Fibroblast of pulmonary artery (primary cell): ENCODE measurements at places on chromosomes 16 and 17.

GRCh38 chr17:19725486-19725885 lies 9.1 kb upstream of the SLC47A2 start:
- no peak for DNase-seq

- DNase-seq = no peak
Measured at GRCh38 chr17:52947418-52947817, 788.9 kb upstream of the CA10 start.

DNA sequence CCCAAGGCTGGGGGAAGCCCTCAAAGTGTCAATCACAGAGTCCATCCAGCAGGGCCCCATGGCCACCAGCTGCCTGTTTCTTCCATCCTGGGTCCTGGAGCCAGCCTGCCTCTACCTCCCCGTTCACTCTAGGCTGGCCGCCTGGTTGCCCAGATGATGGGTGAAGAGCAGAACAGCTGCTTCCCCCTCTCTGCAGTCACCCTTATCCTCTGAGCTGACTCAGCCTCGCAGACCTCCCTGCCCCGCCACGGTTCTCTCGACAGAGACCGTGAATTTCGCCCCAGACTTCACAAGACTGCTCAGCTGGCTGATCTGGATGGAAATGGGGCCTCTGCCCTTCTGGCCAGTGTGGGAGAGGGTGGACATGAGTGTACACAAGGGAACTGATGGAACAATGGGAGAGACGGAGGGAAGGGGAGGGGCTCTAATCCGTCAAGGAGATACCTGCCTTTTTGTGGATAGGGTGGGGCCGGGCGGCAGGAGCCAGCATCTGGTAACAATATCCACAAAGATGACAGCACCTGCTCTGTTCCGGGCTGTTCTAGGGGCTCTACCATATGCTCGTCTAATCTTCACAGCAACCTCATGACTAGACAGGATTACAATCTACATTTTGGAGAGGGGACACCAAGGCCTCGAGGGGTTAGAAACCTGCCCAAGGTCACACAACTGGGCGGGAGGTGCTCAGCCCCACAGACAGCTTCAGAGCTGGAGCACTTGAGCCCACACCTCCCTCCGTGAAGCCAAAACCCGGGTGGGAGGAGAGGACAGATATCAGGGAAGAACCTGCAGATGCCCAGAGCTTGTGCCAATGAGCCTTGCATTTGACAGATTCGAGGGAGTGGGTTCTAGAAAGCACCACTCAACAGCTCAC lies 136.0 kb downstream of the SDK2 start:
- no peak for DNase-seq

DNA sequence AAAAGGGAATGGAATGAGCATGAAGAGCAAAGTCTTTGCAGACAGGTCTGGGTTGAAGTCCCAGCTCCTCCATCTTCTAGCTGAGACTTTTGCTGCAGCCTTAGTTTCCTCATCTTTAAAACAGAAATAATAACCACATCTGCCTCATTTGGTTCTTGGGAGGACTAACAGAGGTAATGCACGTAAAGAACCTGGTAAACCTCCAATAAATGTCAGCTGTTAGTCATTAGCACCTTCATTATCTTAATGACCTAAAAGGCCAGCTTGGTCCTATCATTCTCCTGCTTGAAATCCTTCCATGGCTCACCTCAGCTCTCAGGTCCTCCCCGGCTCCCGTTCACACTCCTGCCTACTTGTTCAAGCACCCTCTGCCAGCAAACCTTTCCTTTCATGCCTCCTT lies 51.8 kb downstream of the SKAP1 start:
- no peak for DNase-seq

DNA sequence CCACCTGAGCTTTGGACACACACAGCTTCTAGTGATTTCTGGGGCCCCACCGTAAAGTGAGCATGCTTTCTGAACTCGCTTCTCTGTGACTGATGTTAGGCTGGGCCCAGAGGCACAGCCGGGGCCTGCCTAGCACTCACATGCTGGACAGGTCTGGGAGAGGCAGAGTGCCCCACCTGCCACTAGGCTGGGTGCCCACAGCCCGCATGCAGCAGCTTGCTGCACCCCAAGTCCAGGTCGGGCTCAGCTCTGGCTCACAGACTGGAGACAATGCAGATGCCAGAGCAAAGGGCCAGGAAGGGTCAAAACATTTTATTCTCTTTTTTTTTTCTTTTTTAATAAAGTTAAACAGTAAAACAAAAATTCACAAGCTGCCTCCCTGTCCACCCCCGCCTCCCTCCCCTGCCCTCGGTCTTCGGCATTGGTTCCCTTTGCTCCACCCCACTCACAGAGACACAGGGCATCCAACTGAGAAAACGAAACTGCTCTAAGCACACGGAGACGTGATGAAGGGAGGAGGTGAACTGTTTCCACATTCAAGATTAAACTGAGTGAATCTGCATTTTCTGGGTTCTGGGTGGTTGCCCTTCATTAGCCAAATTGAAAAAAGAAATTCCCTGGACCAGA lies 9.7 kb downstream of the CNP start:
- no peak for DNase-seq

- peak; percentile 70 for DNase-seq
Measured at GRCh38 chr17:66354981-66355380, 52.6 kb downstream of the PRKCA start.

- no peak for DNase-seq
Measured at GRCh38 chr16:62954144-62955032, 918.1 kb upstream of the CDH8 start.

GRCh38 chr16:29784901-29785500 lies 5.5 kb upstream of the KIF22 start:
- DNase-seq = peak; percentile 72
